Right renal pelvis (tissue), 4 donors: ENCODE measurements at places on chromosomes 6 and 20.

- DNase-seq, result no peak
Measured at GRCh38 chr6:170072246-170072645, 218.6 kb downstream of the DLL1 start.

DNA sequence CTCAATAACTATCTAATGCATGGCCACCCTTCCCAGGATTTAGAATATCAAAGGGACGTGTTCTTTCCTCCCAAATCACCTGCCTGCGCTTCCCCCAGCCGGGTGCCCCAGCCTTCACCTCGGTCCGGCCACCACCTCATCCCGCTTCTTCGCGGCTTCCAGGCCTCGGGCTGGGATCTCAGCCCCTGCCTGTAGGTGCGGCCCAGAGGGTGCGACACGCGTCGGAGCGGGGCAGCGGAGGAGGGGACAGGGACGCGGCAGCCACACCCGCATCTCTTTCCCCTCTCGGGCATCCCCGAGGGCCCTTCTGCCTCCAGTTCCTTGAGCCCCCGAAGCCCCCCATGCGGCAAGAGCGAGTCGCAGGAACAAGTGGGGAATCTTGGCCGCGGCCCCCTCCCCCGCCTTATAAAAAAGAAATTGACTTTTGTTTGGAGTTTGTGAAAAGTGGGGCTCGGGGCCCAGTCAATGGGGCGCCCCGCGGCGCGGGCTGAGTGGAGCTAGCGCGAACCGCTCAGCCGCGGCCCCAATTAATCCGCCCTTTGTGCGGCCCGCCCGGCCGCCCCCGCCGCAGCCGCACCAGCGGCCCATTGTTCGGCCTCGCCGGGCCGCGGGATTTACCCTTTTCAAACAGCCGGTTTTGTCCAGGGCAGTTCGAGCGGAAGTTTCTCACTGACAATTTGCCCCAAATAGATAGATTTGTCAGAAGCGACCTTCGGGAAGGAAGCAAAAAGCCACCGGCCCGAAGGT, 8.4 kb upstream of the NR2E1 start:
- DNase-seq, result no peak

DNA sequence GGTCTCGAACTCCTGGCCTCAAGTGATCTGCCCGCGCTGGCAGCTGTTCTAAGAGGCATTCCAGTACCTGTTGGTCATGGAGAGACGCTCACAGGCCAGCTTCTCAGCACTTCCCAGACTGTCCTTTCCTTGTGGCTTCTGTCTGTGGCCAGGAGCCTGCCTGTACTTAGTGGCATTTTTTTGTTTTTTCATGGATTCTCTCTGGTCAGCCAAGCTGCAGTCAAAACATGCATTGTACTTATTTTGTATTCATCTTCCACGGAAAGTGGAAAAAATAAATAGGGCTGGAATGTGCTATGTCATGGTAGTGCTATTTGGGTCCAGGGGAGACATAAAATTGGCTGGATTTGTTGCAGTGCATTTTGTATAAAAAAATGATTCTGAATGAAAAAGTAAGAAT, 29.1 kb downstream of the ZDHHC14 start:
- no peak for DNase-seq

DNA sequence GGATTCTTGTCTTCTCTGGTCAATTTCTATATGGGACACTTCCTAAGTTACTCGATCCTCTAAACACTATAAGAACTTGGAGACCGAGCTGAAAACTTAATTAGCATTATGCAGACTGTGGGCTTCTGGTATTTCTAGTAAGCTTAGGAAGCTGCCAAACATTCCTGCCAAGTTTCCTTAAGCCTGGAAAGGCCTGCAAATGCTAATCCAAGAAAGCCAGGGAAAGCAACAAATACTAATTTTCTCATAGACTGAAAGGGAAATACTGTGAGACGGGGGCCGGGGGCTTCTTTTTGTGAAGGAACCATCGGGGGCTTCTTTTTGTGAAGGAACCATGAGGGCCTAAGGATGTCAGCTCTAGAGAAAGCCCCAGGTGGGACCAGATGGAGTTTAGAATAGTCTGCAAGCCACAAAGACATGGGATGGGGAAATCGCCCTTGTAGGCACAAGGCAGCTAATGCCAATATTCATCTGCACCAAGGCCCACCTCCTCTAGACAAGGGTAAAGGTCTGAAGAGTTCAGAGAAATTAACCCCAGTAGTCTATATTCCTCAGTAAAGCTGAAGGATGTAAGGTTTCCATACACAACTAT, 332.4 kb upstream of the PRDM1 start:
- DNase-seq, result no peak

DNA sequence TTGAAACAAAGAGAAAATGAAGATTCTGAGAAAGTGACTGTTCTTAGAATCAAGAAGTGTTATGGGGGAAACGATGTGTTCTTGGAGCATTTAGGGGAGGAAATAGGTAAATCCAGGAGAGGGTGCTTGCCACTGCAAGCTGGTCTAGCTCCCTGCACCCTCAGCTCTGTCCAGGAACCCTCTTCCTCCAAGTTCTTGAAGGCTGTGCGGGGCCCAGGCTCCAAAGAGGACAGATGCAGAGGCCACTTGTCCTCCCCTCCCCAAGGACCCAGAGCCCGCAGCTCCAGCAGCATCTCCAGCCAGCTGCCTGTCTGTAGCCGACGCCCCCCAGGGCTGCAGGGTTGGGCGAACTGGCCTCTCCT, 87.9 kb downstream of the CDC5L start:
- DNase-seq, result no peak

GRCh38 chr6:40398810-40399477, 188.2 kb downstream of the LRFN2 start:
- DNase-seq, result no peak

DNA sequence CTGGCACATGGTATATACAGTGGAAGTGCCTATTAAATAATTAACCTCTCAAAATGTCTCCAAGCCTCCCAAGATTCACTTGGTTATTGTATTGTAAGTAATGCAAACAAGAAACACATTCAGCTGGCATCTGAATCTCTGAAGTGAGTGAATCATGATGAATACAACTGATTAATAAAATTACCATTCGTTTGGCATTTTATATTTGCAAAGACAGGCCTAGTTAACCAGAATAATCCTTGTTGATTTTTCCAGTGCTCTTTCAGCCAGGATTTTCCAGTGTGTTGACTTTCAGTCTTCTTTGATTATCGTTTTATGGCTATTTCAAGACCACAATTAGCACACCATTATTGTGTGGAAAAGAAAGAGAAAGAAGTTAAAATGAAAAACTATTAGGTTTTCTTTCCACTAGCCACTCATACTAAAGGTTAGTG, 20.3 kb downstream of the SLC22A2 start:
- DNase-seq, result no peak

GRCh38 chr20:15613530-15613929, 959.7 kb downstream of the KIF16B start:
- no peak for DNase-seq

- peak; percentile 42 for DNase-seq
Measured at GRCh38 chr6:36724514-36725390, 27.1 kb downstream of the RAB44 start.

GRCh38 chr20:4134355-4134834, 119.0 kb upstream of the RNF24 start:
- DNase-seq, result no peak

DNA sequence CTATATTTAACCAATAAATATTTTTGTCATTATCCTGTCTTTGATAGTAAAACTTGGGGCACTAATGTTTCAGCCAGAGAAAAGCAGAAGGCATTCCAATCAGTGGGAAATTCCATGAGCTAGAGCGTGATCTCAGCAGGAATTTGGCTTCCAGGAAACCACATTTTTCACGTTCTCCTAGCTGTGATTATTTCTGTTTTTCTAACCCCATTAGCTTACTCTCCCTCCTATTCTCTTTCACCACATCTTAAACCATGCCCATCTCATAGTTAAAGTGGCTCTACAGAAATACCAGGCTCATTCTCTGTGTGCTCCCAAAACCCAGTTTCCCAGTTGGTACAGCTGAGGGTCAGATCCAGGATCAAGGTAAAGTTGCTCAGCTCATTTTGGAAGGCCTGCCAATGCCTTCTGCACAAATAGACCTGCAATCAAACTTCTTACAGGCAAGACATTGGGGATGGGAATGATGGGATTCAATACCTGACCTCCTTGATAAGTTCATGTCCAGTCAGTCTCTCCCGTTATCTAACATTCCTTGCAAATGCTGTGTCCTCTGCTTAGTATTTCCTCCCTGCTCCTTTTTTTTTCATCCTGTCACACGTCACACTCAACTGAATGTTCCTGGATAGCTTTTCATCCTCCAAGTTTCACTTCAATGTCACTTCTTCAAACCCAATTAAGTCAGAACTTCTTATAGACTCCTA, 33.1 kb upstream of the TMEM30A start:
- no peak for DNase-seq

- DNase-seq, result peak; percentile 2
Measured at GRCh38 chr6:50128420-50129005, 78.8 kb upstream of the DEFB112 start.

- no peak for DNase-seq
Measured at GRCh38 chr6:110552076-110552475, 75.7 kb upstream of the SLC22A16 start.

- DNase-seq, result no peak
Measured at GRCh38 chr6:27867051-27867944, 44.9 kb downstream of the OR2B2 start.

DNA sequence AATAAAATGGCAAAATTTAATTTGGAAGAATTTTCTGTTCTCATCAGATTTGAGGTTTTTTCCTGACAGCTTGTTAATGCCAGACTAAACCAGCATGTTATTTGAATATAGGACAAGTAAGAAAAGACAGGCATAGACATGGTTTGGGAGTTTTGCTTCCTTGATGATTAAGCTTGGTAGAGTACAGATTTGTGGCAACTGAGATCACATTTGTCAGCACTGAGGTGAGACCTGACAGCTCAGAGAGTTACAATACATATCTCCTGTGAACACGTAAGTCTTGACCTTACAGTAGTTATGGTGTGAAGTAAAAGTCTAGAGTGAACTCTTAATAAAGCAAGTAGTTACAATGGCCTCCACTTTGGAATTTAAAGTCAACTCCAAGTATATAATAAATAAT, 34.5 kb downstream of the CENPW start:
- no peak for DNase-seq

GRCh38 chr6:42211726-42212125, 5.9 kb downstream of the MRPS10 start:
- DNase-seq, result no peak

DNA sequence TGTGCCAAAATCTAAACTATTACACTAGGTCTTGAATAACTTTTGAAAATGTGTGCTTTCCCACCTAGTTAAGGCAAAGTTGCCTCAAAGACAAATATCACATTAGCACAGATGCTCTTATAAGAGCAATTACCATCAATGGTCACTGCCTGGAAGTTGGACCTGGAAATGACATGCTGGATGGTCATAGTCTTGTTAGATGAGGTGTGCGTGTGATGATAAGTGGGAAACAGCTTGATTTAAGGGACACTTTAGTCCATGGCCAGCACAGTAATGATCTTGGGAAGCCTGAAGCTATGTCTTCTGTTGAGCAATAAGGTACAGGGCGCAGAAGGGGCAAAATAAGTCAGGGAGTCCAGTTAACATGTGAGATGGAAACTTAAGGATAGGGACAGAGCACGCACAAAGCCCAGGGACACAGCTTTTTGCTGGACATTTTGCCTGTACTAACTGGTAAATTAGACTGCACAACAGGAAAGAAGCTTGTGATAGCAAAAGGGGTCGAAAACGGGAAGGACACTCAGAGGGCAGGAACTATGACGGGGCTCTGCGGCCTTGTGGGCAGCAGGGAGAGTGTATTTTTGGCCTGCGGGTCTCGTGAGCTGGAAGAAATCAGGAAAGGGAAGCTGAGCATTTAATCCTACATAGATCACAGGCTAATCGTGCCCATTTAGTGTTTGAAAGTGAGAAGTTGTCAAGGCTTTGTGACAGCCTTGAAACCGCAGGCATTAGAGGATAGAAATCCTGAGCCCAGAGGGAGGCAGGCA, 66.7 kb upstream of the BMP2 start:
- DNase-seq, result no peak

DNA sequence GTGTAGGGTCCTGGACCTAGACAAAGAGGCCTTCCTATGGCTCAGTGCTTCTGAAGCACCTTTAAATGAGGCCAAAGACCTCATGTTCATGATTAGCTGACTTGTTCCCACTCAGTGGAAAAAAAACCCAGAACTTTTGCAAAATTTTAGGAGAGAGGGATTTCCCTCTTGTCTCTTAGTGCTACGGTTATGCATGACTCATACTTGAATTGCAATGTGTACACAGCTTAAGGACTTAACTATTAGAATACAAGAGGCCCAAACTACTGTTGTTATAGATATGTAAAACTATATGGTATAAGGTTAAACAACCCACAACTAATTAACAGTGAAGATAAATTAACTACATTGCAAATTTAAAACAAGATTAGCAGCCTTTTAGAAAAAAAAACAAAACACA, 32.3 kb upstream of the HLA-A start:
- no peak for DNase-seq

GRCh38 chr20:19868441-19868840, 110.4 kb downstream of the RIN2 start:
- DNase-seq, result no peak

DNA sequence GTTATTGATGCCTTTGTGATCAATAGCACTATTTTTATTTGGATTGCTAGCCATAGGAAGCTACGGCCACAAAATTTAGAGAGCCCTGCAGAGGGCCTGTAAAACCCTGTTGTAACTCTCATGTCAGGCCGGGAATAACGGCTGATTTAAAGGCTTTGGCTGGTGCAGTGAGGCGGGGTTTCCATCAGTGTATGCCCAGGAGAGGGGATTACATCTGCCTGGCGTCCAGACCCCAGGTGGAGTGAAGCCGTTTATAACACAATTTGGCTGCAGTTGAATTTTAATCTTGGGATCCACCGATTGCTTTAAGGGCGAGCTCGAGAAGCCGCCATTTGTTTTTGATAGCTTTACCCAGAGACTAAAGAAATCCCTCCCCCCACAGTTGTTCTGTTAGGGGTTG, 29.1 kb upstream of the APCDD1L start:
- no peak for DNase-seq

- DNase-seq, result no peak
Measured at GRCh38 chr6:19413323-19413722, 423.8 kb upstream of the ID4 start.

DNA sequence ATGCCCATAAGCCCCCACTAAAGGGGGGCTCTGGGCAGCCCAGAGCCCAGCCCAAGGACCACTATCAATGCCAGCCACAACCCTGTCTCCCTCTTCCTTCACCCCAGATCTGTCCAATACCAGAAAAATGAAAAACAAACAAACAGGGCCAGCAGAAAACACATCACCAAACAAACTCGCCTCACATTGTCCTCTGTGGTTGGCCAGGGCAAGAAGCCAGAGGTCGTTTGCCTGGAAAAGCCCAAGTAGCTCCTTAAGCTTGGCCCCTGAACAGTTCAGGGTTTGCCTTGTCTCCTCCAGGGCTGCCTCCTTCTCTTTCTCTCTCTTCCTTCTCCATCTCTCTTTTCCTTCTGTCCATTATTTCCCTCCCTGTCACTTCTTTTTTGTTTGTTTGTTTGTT, 10.1 kb upstream of the SCUBE3 start:
- DNase-seq, result no peak
